Cardiac septum (tissue), 1 donor: ENCODE measurements at places on chromosomes 6 and 20. TPM values are rescaled to one million over a fixed set of nuclear protein-coding genes. Genes with fewer than 3 reads are reported as not detected.
A peak's percentile ranks its signal among the peaks of the same experiment; 100 is the strongest.

The MTRF1L gene
- 23.8 TPM for total RNA-seq

GRCh38 chr20:58623579-58624473, 27.3 kb upstream of the STX16 start:
- no peak for DNase-seq

The CTNNBL1 gene
- 42.1 TPM for total RNA-seq

- no peak for DNase-seq
Measured at GRCh38 chr6:39193201-39193791, 36.0 kb downstream of the KCNK5 start.

GRCh38 chr6:165573671-165574070, 89.4 kb downstream of the PDE10A start:
- peak; percentile 83 for DNase-seq
